ENCODE measurements at places on chromosomes 13 and 19. TPM values are rescaled to one million over a fixed set of nuclear protein-coding genes. Genes with fewer than 3 reads are reported as not detected.
A peak's percentile ranks its signal among the peaks of the same experiment; 100 is the strongest.

- no peak overlapping the region for H3K27ac ChIP-seq
- H3K4me3 ChIP-seq = no peak overlapping the region
- H3K27me3 ChIP-seq = no peaks in the 10 kb centered on the region
- DNase-seq = peak; percentile 74
- no peaks in the 10 kb centered on the region for H3K36me3 ChIP-seq
Observed at GRCh38 chr13:51286135-51287002, 53.1 kb upstream of the SERPINE3 start.

- no peaks in the 10 kb centered on the region for H3K27me3 ChIP-seq
- peak within 1 kb of the TSS; percentile 80 for H3K4me3 ChIP-seq
- H3K36me3 ChIP-seq = no peaks in the 10 kb centered on the region
- H3K4me1 ChIP-seq = peaks cover 4% of the 10 kb centered on the region
- peak within 1 kb of the TSS; percentile 97 for H3K27ac ChIP-seq
- DNase-seq = peak; percentile 81
Observed at GRCh38 chr13:113208421-113209335, at the start of gene PCID2. PCID2 (minus strand) TSS chr13:113208669; CDS start chr13:113208634, 35 bp downstream.

- H3K27ac ChIP-seq = no peak overlapping the region
- H3K27me3 ChIP-seq = no peaks in the 10 kb centered on the region
- H3K4me3 ChIP-seq = no peak overlapping the region
- H3K4me1 ChIP-seq = peaks cover 27% of the 10 kb centered on the region
Observed at GRCh38 chr19:5931251-5931650, 17.2 kb downstream of the CAPS start.

- DNase-seq = no peak
- no peaks in the 10 kb centered on the region for H3K27me3 ChIP-seq
- no peaks in the 10 kb centered on the region for H3K36me3 ChIP-seq
- H3K4me1 ChIP-seq = no peaks in the 10 kb centered on the region
- peak overlapping the region; percentile 99 for H3K4me3 ChIP-seq
Observed at GRCh38 chr13:113297370-113298042, 467 bp downstream of the LAMP1 start.

TMEM272 gene
- not detected for total RNA-seq

NKG7 gene
- not detected for total RNA-seq

TGFBR3L gene
- total RNA-seq = not detected

FCHO1 gene
- under 0.01 TPM for total RNA-seq

All from uterus (tissue), 4 donors.